ENCODE measurements at places on chromosomes 7 and 10.

DNA sequence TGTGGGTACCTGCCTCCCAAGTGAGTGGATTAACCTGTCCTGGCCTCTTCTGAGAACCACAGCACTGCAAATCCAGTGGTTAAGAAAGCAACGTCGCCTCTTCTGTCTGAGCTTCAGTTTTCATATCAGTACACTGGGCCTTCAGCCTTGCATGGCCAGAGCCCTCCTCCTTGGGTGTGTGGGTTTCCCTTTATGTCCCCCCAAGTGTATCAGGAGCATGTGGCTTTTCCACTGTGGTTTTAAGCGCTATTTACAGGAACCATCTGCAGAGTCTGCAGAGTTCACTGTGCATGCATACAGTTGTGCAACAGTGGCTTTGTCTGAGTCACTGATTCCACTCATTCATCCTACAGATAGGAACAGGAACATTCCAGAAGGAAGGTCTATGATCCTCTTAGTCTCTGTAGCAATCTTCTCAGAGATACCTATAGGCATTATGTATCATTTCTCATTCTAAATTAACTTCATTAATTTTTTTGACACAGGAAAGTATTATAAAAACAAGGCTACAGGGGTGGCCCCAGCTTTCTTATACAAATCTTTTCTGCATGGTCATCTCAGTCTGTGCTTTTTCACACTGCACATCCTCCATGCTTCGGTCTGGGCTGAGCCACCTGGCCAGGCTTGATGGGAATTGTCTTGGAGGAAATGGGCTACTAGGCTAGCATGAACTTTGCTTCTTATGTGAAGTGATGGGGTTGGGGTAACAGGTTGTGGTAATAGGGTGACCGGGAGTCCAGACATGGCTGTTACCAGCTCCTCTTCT is 17.1 kb downstream of the MBL2 start:
- DNase-seq = no peak

DNA sequence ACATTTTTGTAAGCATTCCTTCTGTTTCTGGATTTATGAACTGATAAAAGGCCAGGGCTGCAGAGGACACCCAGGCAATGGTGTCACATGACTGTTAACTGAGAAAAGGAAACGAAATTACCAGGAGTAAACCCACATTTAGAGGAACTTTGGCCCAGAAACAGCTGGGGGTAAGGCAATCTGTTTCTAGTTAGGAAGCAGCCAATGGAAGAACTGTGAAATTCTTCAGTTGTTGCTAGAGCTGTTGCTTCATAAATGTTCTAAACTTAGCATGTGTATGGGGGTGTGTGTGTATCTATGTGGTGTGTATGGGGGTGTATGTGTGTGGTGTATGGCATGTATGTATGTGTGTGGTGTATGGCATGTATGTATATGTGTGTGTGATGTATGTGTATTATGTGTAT is 11.8 kb upstream of the PDCD4 start:
- DNase-seq = no peak

DNA sequence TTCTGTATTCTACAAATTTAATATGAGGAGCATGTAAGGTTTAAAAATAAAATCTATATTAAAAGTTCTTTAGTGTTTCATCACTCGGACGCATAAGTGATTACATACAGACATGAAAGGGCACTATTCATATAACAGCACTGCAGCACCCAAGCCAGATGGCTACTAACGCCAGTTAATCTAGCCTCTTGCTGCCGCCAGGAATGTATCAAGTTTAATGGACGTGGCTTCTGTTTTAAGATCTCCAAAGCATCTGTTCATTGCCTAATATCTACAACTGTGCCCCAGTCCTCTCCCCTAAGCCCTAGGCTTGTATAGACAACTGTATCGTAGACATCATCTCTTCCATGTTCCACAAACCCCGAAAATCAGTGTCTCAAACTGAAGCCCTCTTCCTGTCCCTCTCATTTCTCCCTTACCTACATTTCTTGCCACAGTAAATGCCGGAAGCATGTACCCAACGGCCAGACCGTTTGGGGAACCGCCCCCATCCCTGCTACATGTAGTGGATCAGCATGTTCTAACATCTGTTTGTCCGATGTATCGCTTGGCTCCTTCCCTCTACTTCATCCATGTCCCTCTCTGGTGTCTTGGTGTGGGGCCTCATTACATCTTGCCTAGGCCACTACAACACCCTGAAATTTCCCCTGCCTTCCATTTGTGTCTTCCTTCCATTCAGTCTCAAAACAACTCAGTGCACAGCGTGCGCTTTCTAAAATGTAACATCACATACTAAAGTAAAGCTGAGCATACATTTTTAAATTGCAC is 147.5 kb upstream of the RSU1 start:
- peak; percentile 12 for DNase-seq

GRCh38 chr10:86301971-86302370 is 64.6 kb downstream of the GRID1 start:
- DNase-seq = no peak

DNA sequence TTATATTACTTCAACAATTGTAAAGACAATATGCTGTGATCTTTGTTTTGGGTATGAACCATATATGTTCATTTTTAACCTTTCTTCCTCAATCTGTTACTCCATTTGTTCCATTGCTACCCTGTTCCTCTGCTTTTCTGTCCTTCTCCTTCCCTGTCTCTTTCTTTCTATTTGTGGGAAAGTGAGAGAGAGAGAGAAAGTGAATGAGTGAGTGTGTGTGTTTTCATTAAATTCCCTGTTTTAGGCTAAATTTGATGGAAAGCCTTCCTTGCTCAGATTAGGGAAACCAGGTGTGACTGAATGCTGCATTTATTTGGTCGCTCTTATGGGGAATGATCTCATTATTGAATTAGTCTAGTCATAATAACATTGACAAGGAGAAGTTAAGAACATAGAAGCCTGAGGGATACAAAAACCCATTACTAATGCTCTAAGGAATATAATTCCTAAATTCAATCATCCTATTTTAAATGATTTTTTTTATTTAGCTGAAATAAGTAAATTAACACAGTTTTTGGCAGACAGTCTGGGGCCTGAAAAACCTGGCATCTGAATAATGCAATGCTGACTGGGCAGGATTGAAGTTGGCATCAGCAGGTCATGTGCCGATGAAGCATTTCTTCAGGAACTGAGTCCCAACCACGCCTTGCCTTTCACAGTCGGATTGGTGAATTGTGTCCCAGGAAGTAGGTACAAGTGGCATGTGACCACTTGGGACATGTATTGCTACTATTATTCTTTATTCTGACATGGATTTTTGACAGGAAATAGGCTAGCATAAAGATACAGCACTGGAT is 117.6 kb upstream of the LRGUK start:
- DNase-seq = no peak

- DNase-seq = no peak
These were observed 404 bp upstream of the FMC1 start for GRCh38 chr7:139340808-139341057.

- DNase-seq = no peak
These were observed 84.4 kb downstream of the DNAJC1 start for GRCh38 chr10:21919117-21919516.

GRCh38 chr7:21371360-21371759 is 56.5 kb upstream of the SP4 start:
- DNase-seq = no peak

DNA sequence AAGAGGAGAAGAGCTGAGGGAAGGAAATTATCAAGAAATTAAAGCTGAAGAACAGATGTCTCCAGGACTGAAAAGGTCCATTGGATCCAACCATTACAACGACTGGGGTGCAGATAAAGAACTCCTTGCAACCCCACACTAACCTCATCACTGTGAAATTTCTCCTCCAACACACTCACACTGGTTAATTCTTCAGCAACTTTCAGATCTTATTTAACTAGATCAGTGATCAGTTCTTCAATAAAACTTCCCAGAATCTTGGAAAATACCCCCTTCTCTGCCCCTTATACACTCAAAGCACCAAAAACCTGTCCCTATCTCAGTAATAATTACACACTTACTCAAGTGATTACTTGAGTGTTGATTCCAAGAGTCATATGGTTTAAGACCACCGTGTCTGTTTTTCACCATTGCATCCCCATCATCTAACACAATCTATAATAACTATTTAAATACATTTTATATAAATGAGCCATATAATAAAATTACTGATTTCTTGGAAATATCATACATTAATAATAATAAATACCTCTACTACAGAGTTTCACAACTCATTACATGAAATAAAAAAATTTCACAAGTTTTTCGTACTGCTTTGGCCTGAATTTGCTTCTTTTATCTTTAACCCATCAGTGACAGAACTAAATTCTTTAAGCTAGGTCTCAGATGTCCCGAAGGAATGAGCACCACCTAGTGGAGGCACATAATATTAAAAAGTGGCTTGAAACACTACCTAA is 123.7 kb downstream of the MPP7 start:
- no peak for DNase-seq

DNA sequence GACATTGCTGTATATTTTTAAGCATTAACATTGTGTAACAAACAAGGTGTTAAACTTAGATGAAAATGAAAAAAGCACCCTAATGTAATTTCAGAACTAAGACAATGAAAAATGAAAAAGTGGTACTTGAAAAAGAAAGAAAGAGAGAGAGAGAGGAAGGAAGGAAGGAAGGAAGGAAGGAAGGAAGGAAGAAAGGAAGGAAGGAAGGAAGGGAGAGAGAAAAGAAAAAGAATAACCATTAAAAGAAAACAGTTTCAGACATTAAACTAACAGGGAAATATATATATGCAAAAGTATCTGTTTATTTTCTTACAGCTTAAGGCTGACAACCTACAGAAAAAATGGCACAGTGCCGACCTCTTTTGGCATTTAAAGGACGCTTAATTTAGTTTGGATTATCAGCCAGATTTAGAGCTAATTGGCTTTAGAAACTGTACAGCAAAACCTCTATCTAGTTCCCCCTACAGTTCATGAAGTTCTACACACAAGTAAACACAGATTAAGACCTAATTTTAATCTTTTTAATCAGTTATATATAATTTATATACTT is 13.8 kb downstream of the MTERF1 start:
- no peak for DNase-seq

GRCh38 chr7:117212969-117213877 is 109.6 kb downstream of the WNT2 start:
- no peak for DNase-seq

- no peak for DNase-seq
These were observed 268.4 kb downstream of the CXCL12 start for GRCh38 chr10:44116474-44116873.

DNA sequence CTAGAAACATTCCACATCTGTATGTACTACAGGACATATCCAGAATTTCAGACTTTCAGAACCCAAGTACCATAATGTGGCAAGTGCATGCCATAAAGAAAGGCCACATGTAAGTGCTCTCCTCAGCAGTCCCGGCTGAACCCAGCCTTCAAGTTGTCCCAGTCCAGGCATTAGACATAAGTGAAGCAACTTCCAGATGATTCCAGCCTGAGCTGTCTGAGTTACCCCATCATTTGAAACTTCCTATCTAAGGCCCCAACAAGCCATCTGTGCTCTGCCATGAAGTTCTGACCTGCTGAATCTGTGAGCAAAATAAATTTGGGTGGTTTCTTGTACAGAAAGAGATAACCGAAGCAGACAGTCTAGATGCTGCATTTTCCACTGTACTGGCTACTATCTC is 218.8 kb downstream of the IPMK start:
- no peak for DNase-seq

DNA sequence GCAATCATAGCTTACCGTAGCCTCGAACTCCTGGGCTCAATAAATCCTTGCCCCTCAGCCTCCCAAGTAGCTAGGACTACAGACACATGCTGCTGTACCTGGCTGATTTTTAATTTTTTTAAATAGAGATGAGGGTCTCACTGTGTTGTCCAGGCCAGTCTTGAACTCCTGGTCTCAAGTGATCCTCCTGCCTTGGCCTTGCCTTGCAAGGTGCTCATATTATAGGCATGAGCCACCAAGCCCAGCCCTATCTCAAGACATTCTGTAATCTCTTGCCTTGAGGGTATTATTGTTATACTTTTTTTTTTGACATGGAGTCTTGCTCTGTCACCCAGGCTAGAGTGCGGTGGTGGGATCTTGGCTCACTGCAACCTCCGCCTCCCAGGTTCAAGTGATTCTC is 86.6 kb downstream of the PHTF2 start:
- no peak for DNase-seq

DNA sequence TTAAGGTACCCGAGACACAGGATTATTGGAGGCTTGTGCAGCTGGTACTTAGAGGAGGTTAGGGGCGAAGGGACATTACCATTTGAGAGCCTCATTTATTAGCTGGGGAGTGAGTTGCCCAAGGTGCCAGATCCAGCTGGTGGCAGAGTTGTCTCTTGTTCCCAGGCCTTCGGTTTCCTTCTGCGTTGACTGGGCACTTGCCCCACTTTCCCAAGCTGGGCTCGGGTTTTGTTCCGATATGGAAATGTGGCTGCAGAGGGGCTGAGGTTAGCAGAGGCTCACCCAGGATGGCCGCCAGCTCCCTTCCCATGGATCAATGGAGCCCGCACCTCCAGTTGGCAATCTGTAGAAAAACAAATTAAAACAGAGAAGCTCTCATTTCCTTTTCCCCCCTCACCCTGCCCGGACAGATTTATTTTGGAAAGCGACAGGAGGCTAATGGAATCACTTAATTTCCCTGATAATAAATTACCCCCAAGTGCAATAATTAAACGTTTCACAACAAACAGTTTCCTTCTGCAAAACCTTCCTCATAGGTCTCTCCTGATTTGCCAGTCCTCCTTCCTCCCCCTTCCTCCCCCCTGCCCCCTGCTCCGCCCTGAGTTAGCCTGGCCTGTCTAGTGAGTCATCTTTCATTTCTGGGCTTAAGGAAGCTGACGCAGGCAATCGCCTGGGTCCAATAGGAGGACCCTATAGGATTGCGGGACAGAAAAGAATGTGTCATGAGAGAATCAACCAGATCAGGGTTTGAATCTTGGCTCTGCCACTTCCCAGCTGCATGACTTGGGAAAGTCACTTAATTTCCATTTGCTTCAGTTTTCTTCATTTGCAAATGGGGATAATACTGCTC is 51.7 kb downstream of the ADRA2A start:
- DNase-seq = peak; percentile 66

GRCh38 chr7:157785486-157786186 is 448.8 kb downstream of the DNAJB6 start:
- no peak for DNase-seq

- DNase-seq = no peak
These were observed 28.1 kb downstream of the XPNPEP1 start for GRCh38 chr10:109895095-109895818.

DNA sequence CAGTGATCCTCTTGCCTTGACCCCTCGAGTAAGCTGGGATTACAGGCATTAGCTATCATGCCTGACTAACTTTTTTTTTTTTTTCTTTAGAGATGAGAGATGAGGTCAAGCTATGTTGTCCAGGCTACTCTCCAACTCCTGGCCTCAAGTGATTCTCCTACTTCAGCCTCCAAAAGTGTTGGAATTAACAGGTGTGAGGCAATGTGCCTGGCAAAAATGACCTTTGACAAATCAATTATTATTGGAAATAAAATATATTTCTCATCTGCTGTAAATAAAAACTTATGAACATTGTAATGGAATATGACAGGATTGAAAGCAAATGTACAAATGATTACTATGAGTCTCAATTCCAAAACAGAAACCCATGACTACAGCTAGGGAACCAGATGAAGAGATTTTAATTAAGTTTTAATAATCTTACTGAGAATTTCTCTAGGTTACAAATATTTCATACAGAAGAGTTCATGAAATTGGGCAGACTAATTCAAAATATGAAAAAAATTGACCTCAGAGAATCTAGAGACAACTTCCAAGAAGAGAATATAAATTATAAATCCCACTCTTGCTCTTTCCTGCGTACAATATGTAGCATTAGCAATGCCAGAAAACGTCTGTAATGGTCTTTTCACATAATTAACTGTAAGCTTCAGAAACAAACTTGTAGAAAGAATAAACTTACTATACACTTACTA is 414.7 kb downstream of the DGKB start:
- DNase-seq = no peak

GRCh38 chr10:122571892-122572291 is 11.3 kb downstream of the DMBT1 start:
- no peak for DNase-seq

All from NCI-H446 treated with DMSO at 0.1 percent for 48 hours (cell line).